CD4-positive, CD25-positive, alpha-beta regulatory T cell (primary cell): ENCODE measurements at places on chromosomes 12 and 14. TPM values are rescaled to one million over a fixed set of nuclear protein-coding genes. Genes with fewer than 3 reads are reported as not detected.

- no peak for DNase-seq
These were observed at the start of gene LRIG3 for GRCh38 chr12:58920102-58920960. TSS of gene LRIG3 (minus strand) at chr12:58920504. CDS start at chr12:58920235, 269 bp downstream.

- peak; percentile 64 for DNase-seq
These were observed at the start of gene ELK3 for GRCh38 chr12:96193725-96194575. TSS of gene ELK3 (plus strand) at chr12:96194375.

DNA sequence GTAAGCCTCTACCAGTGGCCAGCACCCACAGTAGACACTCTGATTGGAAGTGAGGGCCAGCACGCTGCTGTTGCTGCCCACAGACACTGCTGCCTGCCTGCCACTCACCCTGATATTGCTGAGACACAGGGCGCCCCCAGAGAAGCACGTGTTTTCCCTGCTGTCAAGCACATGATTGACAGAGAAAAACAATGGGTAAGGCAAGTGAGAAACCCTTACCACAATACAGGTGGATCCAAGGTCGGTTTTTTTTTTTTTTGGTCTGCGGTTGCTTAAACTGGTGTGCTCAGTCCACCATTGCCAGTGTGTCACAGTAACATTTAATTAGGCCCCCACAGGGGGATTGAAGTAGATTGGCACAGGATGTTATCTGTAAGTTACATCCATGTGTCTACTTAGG is 65.9 kb downstream of the WDR20 start:
- DNase-seq, result no peak

DNA sequence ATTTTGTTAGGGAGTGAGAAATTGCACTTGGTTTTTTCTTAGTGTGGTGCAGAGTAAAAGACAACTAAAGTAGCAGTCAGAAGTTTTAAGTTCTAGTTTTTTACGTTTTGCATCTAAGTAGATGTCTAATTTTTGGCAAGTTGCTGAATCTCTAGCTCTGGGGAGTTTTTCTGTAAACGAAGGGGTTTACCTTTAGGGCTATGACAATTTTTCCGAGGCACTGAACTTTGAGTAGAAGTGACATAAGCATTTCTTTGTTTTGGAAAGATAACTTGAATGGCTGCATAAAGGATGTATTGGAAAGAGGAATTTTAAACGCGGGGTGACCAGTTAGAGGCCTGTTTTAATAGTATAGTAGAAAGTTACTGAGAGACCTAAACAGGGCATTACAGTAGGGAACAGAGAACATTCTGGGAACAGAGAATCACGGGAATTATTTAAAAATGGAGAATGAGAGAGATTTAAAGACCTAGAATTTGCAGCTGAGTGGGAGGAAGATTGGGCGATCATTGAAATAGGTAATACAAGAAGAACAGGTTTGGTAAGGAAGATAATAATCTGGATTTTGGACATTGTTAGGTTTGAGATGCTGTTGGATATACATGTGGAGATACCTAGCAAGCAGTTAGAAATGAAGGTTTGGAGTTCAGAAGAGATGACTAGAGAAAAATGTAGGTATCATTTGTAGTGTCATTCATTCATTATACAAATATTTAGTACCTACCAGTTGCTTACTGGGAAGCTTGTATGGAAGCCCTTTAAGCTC is 1.2 kb downstream of the ZNF410 start:
- DNase-seq, result peak; percentile 10

The METTL17 gene
- 52.2 TPM for polyA plus RNA-seq

The GYS2 gene
- polyA plus RNA-seq, result 0.09 TPM

The DCN gene
- polyA plus RNA-seq, result not detected

The USP44 gene
- polyA plus RNA-seq, result 0.86 TPM

The HOXC13 gene
- polyA plus RNA-seq, result not detected
